ENCODE measurements at places on chromosomes 6 and 20. TPM values are rescaled to one million over a fixed set of nuclear protein-coding genes. Genes with fewer than 3 reads are reported as not detected.

Gene HLA-DRB5
- 5.9 TPM for total RNA-seq

Gene KCNK16
- total RNA-seq: not detected

GRCh38 chr20:64083378-64083803, 807 bp downstream of the LKAAEAR1 start:
- peak overlapping the region; percentile 63 for H3K4me3 ChIP-seq
- peaks cover 6% of the 10 kb centered on the region for H3K27me3 ChIP-seq
- no peak overlapping the region for H3K27ac ChIP-seq
- peaks cover 3% of the 10 kb centered on the region for H3K36me3 ChIP-seq
- DNase-seq: peak; percentile 84
- peaks cover 24% of the 10 kb centered on the region for H3K4me1 ChIP-seq

DNA sequence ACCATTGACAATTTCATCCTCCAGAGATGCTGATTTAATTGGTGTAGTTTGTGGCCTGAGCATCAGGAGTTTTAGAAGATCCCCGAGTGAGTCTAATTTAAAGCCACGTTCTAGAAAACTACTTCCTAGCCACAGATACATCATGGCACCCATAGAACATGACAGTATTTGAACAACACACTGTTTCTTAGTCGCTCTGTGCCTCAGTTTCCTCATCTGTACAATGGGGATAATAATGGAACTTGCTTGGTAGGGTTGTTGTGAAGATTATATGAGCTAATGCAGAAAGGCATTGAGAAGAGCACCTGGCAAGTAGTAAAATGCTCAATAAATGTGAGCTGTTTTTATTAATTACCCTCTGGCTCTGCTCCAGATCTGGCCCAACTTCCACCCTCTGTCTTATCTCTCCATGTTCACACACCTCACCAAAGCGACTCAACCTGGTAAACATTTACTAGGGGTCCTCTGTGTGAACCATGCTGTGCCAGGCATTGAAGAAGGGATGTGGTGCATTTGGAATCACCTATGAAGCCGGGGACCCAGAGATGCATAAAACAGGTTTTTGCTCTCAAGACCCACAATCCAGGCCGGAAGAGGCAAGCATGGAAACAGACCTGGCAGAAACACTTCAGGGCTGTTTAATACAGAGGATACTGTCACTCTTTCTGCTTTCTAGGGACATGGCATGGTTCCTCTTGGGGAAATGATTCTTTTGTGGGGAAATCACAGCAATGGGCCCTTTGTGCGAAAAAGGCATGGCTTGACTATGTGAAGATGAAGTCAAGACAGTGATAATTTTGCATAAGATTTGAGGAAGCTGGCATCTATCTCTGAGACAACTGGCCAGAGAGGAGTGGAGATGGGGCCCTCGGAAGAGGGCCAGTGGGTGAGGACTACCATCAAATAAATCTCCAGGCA, 16.2 kb upstream of the MRPS18A start:
- peaks cover 7% of the 10 kb centered on the region for H3K4me1 ChIP-seq
- H3K27ac ChIP-seq: no peak overlapping the region

DNA sequence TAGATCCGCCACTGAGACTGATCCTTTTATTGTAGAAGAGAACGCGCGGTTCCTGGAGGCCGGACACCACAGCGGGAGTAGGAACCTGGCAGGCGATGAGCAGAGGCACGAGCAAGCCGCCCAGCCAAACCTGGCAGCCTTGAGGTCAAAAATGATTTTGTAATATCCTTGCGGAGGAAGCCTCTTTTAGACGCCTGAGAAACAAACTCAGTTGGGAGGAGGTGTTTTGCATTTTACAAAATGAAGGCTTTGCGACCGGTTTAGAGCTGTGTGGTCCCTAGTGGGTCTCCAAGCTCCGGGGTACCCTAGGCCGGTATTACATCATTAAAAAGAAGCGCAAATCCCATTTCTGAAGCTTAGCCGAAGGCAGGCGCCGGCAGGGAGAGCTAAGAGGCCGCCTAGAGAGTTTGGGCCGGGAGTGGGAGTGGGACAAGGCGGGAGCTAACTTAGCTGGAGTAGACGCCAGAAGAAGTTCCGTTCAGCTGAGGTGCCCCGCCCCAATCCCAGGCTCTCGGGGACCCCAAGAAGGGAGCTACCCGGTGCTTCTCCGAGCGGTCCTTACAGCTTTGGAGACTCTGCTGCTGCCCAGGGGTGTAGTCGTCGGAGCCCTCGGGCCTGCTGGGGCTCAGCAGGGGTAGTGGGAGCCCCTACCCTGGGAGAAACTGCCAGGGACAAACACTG, 1.9 kb upstream of the TBX18 start:
- no peak overlapping the region for H3K27ac ChIP-seq
- peaks cover 4% of the 10 kb centered on the region for H3K36me3 ChIP-seq
- peaks cover 67% of the 10 kb centered on the region for H3K27me3 ChIP-seq
- H3K4me1 ChIP-seq: peaks cover 6% of the 10 kb centered on the region
- DNase-seq: no peak
